Cardiac fibroblast (primary cell): ENCODE measurements at places on chromosomes 12 and 14.

DNA sequence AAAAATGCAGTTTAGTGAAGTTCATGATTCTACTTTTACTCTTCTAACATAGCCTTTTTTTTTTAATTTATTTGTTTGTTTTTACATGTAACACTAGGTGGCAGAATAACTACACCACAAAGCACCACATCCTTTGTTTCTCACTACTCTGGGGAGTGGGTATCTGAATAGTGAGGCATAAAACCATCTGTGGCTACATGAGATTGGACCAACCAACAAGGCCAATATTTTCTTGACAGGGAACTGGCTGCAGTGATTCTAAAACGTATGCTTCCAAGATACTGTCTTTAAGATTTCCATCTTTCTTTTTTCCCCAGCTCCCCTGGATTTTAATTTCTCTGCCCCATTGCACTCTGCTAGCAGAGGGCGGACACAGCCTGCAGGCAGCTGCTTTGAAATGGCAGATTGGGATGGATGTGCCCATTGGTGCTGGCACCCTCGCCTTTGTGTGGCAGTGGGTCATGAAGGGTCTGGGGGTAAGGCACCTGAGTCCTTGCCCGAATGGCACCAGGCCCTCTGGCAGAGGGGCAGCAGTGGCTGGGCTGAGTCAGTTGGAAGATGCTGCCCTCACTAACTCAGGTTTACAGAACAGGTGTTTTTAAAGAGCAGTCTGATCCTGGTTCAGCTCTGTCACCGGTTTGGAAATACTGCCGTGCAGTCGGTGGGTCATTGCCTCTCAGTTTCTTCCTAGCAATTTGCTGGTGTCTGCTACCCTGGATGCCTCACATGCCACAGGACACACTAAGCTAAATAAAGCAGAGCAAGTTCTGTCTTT, 429.1 kb downstream of the RAD51B start:
- peak; percentile 93 for DNase-seq

DNA sequence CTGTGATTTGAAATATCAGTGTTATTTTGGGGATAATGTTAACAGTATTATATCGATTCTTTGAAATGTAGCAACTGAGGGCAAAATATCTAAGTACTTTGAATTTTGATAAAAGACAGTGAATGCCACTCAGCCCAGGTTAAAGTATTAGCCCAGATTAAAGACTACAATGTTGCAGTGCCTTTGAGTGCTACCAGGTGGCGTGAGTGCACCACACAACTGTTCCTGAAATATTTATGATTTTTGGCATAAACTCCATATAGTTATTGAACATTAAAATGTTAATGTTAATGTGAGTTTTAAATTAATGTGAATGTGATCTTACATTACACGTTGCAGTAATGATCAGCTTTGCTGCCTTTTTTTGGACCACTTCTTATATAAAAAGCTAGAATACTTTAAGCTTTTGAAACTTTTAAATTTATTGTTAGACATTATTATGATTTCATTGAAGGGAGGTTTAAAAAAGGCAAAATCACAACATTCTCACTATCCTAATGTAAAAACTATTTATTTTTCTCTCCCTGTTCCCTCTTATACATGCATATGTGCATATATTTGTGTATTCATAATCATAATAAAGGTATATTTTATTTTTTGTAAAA, 22.5 kb downstream of the MRPS35 start:
- peak; percentile 66 for DNase-seq

- peak; percentile 17 for DNase-seq
Measured at GRCh38 chr12:113961921-113962710, 4.0 kb downstream of the RBM19 start.

DNA sequence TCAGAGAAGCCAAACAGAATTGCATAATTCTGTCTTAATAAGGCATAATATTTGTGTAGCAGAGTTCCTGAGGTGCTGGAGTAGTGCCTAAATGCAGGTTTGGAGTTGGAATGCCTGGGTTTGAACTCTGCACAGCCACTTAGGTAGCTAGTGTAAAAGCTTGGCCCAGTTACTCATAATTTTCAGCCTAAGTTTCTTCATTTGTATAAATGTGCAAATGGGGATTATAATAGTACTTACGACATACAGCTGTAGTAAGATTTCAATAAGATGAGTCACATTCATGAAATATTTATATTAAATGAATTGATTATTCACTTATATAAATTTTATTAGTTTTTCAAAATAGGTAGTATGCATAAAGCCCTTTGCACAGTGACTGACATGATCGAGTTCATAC, 175.8 kb downstream of the DERA start:
- no peak for DNase-seq

GRCh38 chr12:81543621-81544139, 215.5 kb downstream of the PPFIA2 start:
- DNase-seq = no peak

DNA sequence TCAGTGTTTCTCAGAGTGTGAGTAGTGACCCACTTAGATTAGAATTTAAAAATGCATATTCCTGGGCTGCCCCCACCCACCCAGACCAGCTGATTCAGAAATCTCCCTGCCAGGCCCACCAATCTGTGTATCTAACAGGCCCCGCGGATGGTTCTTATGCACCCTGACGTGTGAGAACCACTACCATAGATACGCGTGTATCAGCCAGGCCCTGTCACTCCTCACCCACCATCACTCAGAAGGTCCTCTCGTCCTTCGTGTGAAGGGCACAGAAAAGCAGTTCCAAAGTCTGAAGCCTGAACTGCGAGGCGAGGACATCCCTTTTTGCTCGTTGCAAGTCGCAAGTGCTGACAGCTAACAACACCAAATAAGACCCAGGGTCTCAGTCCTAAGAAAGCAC, 72.4 kb downstream of the IFT43 start:
- no peak for DNase-seq

DNA sequence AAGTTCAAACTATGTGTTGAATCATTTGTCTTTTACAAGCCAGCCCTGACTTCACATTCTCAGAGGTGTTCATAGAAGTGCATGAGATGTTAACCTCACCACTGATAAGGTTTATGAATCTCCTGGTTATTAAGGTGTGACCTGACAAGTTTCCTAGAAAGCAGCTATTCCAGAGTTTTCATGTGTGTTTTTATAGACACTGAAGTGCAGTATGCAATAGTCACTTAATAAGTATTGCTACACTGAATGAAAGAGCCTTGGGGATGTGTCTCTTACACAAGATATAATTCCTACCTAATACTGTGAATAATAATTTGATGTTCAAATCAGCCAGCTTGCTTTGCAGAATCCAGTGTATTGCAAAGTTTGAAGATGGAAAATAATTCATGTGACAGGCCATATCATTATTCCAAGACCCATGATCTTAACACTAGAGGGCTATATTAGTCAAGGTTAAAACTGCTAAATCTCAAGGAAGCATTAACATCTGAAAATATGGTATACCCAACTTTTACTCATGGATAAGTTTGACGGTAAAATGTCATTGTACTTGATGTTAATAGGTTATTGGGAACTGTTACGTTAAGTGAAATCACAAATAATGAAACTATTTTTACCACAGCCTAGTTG, 13.0 kb downstream of the SLC25A3 start:
- DNase-seq = no peak

- DNase-seq = no peak
Measured at GRCh38 chr14:100230361-100230760, 8.6 kb upstream of the YY1 start.

DNA sequence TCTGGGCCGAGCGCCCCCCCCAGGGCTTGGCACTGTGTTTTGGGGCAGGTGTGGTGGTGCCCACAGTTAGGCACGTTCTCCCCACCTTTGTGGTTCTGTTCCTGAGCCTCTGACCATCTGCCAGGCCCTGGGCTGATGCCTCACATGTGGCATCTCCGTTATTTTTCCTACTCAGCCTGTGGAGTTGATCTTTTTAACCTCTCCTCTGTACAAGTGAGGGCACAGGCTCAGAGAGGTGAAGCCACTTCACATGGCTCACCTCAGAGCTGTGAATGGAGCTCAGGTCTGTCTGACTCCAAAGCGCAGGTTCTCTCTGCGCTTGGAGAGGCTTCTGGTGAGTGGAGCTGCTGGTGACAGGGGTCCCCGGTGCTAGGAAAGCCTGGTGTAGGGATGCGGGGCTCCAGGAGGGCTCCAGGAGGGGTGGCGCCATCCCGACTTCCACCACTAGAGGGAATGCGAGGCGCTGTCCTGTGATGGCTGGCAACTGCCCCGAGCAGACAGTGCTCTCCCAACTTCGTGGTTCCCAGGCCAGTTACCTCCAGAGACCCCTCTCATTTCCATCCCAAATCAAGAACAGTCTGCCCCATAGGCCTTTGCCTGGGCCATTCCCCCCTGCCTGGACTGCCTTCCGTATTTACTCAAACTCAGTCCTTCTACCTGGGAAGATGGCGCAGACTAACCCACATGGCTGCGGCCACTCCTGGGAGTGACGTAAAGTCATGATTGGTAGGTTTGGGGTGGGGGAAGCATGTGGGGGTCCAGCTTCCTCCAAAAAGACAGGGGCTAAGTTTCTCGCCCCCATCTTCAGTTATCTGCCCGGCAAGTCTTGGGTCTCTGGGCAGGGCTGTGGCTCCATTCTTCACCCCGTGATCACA, 9.9 kb downstream of the BCL7A start:
- peak; percentile 36 for DNase-seq

GRCh38 chr12:97169889-97170567, 263.0 kb downstream of the NEDD1 start:
- DNase-seq = no peak

DNA sequence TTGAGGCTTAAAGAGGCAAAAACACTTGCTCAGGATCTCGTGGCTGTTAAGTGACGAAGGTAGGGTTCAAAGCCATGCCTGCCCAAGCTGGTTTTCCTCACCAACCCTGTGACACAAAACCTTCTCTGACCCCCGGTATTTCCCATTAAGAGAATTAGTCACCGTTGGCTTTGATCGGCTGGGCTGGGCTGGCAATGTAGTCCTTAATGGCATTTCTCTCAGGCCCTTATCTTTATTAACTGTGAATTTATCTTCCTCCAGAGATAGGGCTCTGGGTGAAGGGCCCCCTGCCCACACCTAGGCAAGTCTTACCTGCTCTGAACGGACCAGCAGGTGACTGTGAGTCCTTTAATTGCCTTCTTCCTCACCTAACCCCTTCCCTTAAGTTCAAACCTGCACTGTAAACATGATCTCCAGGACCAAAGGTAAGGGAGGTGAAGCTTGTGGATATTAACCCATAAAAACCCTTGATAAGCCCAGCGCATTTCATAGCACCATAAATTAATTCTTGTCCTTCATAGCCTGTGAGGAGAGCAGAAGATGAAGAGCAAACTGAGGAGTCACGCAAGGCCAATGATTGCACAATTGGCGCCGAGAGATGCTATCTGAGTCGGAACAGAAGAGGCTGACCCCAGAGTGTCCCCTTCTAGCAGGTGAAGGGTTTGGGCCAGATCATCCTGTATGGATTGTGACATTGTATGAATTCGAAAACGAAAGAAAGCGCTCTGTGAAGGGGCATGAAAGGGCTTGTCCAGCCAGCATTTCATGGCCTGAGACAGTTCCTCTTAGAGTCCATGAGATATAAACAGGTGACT, 790.8 kb upstream of the TBX3 start:
- DNase-seq = no peak

DNA sequence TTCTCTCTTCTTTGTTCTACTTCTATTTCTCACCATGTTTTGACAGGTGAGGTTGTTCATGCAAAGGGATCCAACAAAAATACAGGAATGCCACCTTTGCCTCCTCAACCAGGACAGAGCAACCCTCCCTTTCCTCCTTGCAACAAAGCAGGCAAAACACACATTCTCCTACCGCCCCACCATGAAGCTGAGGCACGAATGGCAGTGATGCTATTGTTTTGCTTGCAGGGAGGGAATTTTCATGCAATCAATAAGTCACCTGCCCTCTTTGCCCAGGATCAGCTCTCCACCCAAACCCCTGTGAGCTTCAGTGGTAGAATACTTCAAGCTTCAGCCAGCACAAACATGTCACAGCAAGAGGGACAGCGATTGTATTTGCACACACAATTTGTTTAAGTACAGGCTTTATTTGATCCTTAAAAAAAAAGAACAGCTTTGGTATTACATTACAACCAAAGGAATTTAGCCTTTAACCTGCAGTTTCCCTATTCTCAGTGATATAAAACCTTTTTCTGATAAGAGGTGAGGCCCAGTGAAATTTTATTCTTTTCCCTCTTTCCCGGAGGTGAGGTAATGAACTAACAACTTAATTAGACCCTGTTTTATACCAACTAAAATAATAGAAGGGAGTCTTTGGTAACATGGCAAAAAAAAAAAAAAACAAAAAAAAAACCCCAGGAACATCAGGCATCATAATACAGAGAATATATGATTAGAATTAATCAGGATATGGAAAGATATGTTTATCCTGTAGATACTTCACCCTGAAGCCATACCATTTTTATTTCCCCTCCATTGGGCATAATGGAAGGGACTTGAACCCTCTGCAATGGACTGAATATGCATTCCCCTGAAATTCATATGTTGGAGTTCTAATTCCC, 87.0 kb upstream of the EEA1 start:
- peak; percentile 10 for DNase-seq

DNA sequence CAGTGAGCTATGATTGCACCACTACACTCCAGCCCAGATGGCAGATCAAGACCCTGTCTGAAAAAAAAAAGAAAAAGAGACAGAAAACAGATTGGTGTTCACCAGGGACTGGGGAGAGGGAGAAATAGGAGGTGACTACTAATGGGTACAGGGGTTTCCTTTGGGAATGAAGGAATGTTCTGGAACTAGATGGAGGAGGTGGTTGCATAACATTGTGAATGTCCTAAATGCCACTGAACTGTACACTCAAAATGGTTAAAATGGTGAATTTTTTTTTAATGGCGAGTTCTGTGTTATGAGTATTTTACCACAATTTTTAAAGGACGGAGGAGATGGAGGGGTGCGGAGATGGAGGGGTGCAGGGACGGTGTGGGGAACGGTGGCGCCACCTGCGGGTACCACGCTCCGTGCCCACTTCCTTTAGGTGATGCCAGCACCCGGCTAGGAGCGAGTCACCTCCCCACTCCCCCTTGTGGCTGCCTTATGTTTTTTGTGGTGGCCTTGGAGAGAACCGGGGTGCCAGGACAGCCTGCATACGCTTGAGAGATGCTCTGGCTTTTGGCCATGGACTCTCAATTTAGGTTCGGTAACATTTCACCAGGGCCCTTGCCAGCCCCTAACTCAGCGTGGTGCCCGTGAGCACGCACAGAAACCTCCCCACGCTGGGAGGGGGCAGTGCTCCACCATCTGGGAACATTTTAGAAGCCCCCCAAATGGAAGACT, 16.1 kb downstream of the UBC start:
- no peak for DNase-seq

- no peak for DNase-seq
Measured at GRCh38 chr12:49961993-49962764, 507 bp downstream of the AQP5 start.

DNA sequence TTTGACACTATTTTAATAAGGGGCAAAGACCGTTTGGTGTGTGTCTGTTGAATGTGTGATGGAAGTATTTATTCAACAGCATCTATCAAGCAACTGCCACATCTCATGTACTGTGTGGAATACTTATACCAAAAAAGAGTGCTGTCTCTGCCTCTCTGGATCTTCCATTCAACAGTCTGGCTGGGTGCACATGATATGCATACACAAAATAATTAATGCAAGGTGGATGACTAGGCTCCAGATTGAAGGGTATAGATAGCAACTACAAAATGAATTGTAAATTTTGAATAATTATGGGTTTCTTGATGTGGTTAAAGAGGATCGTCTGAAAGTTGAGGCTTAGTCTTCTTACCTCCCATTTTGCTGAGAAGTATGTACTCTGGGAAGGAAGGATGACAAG, 145.9 kb upstream of the OTX2 start:
- no peak for DNase-seq

- DNase-seq = no peak
Measured at GRCh38 chr12:10750385-10750727, 27.2 kb upstream of the YBX3 start.
